ENCODE measurements at places on chromosomes 3 and 15.

GRCh38 chr3:170098753-170099152, 61.0 kb downstream of the GPR160 start:
- no peak for DNase-seq

DNA sequence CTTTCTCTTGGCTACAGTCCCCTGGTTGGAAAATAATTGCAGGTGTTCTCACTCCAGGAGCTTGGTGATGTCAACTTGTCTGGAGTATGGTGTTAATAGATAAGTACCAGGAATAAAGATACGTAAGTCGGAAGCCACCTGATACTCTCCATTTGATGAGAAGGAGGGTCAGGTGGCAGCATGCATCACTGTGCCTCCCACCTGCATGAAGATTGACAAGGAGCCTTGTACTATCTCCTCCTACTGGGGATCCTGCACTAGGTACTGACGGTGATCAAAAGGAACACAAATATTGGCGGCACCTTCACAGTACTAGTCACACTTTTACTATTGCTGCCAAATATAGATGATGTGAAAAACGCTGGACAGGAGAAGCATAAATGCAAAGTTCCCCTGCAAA, 32.6 kb upstream of the GABRB3 start:
- no peak for DNase-seq

GRCh38 chr3:134859341-134859740, 64.3 kb downstream of the EPHB1 start:
- no peak for DNase-seq

GRCh38 chr15:73293773-73294172, 75.0 kb downstream of the HCN4 start:
- DNase-seq: no peak

- DNase-seq: no peak
These were observed 375.0 kb downstream of the MECOM start for GRCh38 chr3:169288553-169288952.

GRCh38 chr3:143506190-143506589, 342.1 kb downstream of the SLC9A9 start:
- no peak for DNase-seq

GRCh38 chr3:44887101-44887500, 12.7 kb downstream of the TGM4 start:
- no peak for DNase-seq

DNA sequence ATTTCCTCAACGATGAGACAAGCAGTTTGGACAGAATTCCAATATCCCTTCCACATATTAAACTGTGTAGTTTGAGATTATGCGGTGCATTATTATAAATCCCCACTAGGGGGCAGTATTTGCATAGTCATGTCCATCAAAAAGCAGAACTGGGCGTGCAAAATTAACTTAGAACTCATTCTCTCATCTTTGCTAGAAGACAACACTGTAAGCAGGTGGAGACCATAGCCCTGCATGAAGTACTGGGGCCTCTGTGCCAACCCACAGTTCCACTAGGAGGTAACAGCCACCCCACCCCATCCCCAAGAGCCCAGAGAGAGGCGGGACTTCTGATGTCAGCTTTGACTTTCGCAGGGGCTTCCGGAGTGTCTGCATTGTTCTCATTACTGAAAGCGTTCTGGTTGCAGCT, 106.6 kb upstream of the TMC3 start:
- DNase-seq: no peak

DNA sequence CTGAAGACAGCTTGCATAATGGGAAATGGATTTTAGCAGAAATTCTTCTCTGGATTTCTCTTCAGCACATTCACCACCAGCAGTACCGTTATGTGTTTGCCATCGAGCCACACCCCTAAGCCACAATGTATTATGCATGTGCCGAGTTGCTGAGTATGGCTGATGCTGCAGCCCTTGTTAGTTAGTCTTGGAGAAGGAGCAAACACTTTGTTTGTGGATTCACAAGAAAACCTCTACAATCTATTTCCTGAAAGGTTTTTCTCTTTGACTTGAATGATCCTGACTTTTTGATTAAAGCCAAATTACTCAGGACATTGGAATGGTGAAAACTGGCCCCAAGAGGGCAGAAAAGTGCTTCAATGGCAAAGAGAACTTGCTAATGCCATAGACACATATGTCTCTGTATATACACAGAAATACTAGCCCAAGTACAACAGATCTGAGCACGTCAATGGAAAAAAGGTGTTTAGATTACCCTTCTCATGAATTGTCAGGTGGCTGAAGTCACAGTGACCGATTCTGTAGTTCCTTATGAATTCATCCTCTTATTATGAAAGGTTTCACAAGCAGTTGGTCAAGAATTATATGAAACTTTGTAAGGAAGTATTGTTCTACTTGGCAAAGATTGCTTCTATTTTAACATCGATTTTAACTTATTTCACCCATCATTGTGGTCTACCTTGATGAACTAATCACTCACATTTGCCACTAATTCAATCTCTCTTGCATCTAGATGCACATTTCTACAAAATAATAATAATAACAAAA, 103.0 kb downstream of the P3H2 start:
- no peak for DNase-seq

- DNase-seq: no peak
These were observed 624.6 kb downstream of the ZPLD1 start for GRCh38 chr3:103059432-103059831.

DNA sequence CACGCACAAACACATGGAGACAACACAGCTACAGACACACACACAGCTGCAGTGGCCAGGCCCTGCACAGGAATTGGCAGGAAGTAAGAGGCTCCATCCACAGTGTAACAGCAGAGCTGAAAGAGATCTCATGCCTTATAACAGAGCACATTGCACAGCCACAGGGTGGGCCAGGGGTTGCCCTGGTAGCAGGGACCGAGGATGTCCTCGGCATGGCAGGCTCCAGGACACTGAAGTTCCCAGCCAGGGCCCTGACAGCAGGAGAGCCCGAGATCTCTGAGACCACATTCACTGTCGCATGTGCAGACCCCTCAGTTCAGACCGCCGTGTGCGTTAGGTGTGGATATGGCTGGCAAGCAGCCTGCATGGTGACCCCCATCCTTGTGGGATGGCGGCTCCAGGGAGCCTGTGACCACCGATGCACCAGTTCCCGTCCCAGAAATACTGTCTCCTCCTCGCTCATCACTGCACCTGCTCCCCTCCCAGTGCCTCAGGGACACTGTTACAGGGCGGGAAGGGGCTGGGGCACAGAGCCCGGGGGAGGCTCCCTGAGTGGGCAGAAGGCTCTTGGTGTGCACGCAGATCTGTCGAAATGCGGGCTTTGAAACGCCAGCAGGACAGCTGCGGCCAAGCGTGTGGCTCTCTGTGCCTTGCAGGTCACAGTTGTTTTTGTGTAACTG, 1.5 kb upstream of the OCA2 start:
- no peak for DNase-seq

DNA sequence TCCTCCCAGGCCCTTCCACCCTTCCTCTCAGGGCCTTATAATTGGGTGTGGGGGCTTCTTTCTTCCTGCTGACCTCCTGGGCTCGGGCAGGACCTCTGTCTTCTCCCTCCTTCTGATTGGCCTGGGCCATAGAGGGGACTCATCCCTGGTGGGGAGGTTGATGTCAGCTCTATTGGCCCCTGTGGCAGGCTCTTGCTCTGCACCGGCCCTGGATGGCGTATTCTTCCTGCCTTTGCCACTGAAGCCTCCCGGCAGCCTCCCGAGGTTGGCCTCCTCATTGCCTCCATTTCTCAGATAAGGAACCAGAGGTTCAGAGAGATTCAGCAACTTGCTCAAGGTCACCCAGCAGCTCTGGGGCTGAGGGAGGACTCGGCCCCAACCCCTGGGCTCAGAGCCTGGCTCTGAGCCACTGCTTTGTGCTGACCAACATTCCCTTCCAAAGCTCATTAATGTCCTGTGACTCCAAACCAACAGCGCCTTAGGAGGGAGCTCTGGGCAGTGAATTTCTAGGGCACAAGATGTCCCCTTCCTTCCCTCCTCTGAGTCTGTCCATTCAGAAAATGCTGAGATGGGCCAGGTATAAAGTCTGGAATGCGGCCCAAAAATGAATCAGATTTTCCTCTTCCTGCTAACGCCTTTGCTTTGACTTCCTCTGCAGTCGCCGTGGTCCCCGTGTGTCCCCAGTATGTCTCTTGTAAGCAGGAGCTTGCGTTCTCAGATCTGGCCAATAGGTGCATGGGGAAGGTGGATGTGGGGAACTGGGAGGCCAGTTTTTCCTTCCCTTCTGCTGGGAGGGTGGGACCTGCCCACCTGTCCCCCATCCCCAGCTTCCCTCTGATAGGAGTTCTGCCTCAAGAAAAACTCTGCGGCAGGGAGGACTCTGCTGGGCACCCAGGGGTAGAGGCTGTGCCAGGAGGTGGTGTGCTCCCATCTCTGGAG, 74.2 kb downstream of the HMCES start:
- no peak for DNase-seq

GRCh38 chr15:92023965-92024364, 170.5 kb downstream of the SLCO3A1 start:
- DNase-seq: no peak

- DNase-seq: no peak
These were observed 4.8 kb downstream of the TKT start for GRCh38 chr3:53250881-53251605.

DNA sequence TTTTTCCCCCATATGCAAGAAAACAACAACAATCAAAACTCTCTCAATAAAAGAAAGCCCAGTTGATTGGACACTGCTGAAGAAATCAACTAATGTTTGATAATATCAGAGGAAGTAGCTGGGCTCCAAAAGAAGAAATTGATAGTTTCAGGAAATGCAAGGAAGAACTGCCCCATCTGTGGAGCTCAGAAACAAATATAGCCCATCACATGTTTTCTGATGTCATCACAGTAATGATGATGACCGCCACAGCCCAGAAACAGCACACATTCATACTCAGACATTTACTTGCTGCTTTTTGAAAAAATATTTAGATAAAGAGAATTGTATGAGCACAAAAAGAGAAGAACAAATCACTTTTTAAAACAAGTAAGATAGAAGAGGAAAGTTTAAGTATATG, 67.6 kb downstream of the GOLIM4 start:
- DNase-seq: no peak

- DNase-seq: no peak
These were observed 61.4 kb upstream of the KLF13 start for GRCh38 chr15:31265090-31265870.

GRCh38 chr3:46412786-46413298, 5.8 kb downstream of the CCRL2 start:
- no peak for DNase-seq

DNA sequence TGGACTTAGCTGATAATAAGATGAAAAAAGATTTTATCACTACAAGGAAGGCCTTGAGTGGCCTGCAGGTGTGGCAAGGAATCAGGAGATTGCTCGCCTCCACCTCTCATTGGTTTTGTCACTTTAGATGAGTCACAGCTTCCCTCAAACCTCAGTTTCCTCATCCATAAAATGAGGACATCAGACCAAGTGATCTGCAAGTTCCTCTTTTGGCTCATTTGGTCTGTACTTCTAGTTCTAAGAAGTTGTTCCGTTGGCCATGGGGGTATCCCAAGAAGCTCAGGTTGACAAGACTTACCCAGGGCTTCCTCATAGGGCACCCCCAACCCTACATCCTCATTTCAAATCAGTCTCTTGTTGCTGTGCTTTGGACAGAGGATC, 254.1 kb downstream of the UACA start:
- DNase-seq: peak; percentile 62

DNA sequence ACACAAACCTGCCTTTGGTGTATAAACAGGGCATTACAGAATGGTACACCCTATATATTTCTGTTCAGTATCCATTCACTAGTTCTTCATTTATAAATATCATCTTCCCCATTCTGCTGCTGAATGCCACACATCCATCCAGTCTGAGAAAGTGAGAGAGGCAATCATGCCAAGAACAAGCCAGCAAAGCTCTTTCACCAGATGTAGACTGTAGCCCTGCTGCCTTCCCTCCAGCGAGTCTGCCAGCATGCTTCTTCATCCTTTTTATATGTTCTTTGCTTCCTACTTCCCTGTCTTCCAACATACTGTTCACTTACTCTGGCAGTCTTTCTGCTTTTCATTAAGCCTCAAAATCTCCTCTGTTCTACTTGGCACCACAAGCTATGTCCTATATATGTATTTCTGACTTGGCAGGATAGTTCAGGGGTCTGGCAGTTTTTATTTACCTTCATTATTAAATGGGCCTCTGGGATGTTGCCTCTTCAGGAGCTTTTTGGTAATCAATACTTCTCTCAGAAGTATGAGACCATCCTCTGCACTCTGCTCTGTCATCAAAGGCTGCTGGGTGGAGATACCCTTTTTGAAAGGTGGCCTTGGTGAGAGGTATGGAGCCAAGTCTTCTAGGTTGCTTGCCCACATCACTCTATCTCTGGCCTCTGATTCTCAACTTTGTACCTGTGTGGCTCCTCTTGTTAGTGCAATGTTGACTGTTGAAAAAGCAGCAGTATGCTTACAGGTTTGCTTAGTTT, 48.6 kb downstream of the CHP1 start:
- DNase-seq: no peak

DNA sequence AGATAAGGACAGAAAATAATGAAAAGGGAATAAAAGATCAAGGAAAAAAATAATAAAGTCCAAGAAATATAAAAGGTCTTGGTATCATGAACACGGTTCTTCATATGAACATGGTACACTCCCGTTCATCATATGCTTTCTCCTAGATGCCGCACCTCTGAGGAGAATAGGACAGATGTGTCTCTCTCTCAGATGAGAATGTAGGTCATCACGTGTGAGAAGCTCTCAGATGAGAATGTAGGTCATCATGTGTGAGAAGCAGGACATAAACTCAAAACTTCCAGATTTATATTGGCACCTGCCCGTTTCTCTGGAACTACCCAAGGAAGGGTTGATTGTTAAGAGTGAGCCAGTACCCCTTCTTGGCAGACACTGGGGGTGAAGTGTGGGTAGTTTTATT, 29.9 kb upstream of the IQCF6 start:
- no peak for DNase-seq

DNA sequence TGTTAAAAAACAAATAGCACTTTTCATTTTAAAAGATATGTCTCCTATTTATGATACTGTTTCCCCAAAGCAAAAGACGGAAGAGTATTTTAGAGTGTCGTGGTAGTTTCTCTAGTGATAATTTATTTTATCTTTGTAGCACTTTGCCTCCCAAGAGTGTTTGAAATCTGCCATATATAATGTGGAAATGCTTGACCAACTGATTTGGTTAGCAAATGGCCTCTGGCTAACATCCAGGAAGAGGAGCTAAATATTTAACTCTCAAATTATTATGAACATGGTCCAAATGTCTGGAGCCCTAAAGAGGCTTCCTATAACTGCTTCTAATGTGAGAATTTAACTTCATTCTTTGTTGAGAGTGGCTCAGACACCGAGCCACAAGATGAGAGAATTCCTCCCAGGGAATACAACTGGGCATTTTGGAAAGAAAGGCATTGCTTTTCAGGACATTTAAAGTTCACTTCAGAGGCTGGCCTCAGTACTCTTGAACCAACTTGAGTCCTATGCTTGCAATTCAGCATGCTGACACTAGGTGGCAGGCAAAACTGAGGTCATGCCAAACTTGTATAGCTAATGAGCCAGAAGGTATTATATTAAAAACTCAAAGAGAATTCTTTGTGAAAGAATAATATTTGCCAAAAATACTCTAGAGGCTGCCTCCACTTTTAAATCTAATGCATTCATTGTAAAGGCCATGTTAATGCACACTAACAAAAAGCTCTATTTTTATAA, 104.5 kb downstream of the RARB start:
- DNase-seq: no peak
